ENCODE measurements at places on chromosomes 7 and 10. TPM values are rescaled to one million over a fixed set of nuclear protein-coding genes. Genes with fewer than 3 reads are reported as not detected.

UCN3 gene
- not detected for total RNA-seq

DNA sequence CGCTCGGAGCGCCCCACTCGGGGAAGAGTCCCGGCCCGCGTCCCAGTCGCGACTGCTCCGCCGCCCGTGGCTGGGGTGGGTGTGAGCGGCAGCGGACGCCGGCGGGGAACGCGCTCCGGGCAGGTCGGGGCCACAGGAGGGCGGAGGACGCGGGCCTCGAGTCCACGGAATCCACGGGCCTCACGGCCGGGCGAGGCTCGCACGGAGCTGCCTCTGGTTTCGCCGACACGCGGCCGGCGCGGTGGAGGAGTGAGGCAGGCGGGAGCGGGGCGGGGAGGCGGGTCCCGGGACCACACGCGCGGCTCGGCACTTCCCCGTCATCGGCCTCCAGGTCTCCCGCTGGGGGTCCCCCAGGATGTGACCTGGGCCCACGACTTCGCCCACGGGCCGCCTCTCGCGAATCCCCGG is 533 bp upstream of the NKX6-2 start:
- DNase-seq, result no peak

- no peak for DNase-seq
Measured at GRCh38 chr10:107453561-107453960, 289.1 kb upstream of the SORCS1 start.

- DNase-seq, result no peak
Measured at GRCh38 chr10:59779756-59780533, 26.7 kb upstream of the MRLN start.

DNA sequence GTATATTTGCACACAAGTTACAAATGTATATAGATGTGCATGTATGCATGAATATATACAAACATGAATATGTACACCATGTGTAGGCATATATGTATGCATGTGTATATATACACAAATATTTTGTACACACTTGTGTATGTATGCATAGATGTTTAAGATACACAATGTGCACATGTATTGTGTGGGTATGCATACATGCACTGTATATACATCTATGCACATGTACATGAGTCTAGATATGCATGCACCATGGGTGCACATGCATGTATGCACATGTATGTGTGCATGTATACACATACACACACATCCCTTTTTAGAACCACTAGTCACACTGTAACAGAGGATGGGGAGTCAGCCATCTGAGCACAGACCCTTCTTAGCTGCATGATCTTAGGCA is 249.4 kb downstream of the COBL start:
- no peak for DNase-seq

GRCh38 chr7:2274666-2275065 is 32.6 kb downstream of the NUDT1 start:
- no peak for DNase-seq

- DNase-seq, result no peak
Measured at GRCh38 chr7:45576249-45576929, 2.2 kb downstream of the ADCY1 start.

- no peak for DNase-seq
Measured at GRCh38 chr10:77513781-77514331, 123.8 kb downstream of the KCNMA1 start.

GRCh38 chr7:93119191-93119905 is 1.6 kb upstream of the SAMD9 start:
- DNase-seq, result no peak

DNA sequence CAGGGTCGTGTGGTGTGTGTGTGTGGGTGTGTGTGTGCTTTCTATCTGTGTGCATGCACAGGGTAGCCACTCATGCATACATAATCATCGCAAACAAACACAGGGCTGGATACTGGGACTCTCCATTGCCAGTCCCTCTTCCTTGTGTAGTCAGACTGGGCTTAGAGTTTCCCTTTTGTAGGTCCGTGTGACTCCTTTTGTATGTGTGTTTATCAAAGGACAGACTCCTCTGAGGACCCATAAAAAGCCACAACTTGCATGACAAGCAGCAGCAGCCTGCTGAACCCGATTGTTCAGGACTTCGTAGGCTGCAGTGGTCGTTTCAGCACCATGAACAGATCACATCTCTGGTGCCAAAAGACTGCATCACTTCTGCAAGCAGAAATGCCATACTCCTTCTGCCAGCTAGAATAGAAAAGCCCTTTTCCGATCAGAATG is 895 bp downstream of the VSTM2A start:
- DNase-seq, result no peak

DNA sequence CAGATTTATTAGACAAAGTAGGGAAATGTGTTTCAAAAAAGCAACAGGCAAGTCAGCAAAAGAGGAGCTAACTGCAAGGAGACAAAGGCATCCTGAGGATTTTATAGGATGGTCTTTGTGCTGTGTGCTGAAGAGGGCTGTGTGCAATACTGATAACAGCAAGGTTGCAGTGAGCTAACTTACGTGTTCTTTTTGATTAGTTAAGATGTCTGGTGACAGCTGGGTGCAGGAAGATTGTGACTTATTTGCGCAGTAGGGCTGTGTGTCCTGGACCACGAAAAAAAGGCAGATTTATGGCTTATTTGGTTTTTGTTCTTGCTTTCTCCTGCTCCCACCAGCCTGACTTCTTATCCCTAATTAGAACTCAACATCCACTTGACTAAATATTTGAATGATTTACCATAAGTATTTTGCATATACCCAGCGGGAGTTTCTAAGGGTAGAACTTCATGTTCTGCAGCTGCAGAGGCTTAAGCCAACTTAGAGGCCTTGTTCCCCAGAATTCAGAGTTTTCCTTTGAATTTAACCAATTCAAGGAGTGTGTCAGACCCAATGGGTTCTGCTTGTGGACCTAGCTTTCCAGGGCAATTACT is 119.0 kb downstream of the ANKRD26 start:
- no peak for DNase-seq

DNA sequence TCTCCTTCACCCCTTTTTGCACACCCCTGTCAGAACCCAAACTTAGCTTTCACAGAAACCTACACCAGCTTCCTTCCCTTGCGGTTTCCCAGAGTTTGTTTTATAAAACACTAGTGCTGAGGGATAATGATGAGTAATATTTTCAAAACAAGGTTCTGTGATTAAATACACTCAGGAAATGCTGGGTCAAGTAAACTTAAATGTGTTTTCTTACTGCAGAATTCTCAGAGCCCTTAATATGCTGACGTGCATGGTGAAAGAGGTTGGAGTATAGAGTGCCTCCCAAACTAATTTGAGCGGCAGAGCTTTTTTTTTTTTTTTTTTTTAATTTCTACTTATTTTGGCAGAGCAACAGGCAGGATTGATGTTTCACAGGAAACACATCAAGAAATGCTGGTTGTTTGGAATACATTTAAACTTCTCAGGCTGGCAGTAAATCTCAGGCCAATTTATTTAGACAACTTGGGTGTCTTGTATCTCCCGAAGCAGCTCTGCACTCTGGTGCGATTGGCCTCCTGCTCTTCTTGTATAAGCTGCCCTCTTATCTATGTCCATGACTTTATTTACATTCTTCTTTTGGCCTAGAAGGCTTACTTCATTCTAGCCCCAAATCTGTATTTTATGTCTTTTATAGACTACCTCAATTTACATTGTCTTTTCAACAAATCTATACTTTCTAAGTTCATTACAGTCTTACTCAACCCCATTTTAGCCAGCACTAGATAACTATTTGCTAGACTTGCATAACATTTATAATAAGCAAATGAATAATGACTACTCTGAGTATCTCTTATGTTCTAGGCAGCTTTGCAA is 165.4 kb downstream of the BMPER start:
- no peak for DNase-seq

PRXL2A gene
- not detected for total RNA-seq

GRCh38 chr10:36515319-36515718 is 610.1 kb upstream of the ANKRD30A start:
- DNase-seq, result no peak

NOC3L gene
- 37.1 TPM for total RNA-seq
